GM13976 (cell line): ENCODE measurements at places on chromosomes 1 and 21.

DNA sequence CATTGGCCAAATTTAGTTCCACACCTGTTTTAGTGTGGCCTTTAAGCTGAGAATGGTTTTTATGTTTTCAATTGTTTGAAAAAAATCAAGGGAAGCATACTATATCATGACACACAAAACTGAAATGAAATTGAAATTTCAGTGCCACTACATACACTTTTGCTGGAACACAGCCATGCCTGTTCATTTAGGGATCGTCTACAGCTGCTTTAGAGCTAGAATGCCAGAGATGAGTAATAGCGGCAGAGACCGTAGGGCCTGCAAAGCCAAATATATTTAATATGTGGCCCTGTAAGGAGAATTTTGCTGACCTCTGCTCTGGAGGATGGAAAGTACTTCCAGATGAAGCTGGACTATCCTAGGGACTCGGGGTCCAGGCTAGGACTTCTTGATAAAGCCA is 62.5 kb upstream of the LYST start:
- DNase-seq: no peak

GRCh38 chr1:206030191-206030590 is 6.5 kb upstream of the CTSE start:
- DNase-seq: no peak

DNA sequence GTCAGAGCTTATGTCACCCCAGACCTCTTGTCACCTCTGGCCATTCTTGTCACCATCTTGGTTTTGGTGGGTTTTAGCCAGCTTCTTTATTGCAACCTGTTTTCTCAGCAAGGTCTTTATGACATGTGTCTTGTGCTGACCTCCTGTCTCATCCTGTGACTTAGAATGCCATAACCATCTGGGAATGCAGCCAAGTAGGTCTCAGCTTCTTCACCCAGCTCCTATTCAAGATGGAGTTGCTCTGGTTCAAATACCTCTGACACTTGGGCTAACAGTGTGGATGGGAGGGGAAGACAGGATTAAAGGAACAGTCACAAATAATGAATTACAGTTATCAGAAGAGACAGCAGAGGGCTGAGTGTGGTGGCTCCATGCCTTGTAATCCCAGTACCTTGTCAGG is 30.5 kb upstream of the PIK3CD start:
- no peak for DNase-seq

- no peak for DNase-seq
Measured at GRCh38 chr21:39908265-39908923, 41.2 kb downstream of the PCP4 start.

DNA sequence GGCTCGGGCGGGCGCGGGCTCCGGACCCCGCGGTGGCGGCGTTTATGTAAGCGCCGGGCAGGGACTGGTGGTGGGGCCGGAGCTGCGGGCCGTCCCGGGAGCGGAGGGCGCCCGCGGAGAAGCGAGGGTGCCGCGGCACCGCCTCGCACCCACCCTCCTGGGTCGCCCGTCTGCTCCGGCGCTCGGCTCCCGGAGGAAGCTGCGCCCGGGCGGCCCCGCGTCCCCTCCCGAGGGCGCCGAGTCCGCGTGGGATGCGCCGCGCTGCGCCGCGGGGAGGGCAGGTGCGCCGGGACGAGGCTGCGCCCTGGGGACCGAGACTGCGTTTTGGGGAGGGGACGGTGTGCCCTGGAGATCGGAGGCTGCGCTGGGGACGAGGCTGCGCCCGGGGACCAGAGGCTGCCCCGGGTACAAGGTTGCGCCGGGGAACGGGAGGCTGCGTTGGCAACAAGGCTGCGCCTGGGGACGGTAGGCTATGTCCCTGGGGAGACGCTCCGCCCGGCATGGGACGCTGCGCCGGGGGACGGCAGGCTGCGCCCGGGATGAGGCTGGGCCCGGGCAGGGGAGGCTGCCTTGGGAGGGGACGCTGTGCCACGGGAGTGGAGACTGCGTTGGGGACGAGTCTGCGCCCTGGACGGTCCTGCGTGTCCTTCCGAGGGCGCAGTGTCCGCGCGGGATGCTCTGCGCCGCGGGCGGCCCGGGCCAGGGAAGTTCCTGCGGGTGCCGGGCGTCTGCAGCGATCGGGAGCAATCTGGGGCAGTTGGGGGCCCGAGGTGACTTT is 627 bp downstream of the ADARB1 start:
- peak; percentile 61 for DNase-seq

- DNase-seq: no peak
Measured at GRCh38 chr1:246875041-246876026, 56.4 kb downstream of the AHCTF1 start.

DNA sequence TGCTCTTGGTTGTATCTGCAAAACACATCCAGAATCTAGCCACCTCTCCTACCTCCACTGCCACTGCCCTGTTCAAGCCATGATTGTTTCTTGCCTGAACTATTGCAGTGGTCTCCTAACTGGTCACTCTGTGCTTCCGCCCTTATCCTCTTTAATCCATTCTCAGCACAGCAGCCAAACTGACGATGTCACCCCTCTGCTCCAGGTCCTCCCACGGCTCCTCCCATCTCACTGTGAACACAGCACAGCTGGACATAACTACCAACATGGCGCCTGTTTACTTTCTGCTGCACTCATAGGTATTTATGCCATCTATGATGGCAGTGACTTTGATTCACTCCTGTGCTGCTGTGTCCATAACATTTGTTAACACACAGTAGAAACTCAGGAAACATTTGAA is 406.7 kb downstream of the DISC1 start:
- DNase-seq: no peak

- DNase-seq: no peak
Measured at GRCh38 chr21:20086508-20086907, 911.7 kb upstream of the NCAM2 start.
